ENCODE measurements at places on chromosomes 3 and 15.

DNA sequence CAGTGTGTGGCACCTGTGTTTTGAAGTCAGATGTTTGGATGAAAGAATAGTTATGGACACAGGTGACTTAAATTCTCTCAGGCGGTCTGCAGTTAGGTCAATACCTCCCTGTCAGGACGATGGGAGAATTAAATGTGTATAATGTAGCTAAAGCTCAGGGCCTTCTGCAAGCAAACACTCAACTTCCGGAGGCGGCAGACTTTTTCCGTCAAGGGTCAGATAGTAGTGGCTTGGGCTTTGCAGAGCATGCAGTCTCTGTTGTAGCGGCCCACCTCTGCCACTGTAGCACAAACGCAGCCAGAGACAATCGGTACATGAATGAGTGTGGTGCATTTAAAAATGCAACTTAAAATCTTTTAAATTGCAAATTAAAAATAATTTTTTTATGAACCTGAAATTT is 47.4 kb downstream of the CMTM8 start:
- peak; percentile 43 for DNase-seq

GRCh38 chr3:193665370-193665989 is 72.5 kb downstream of the OPA1 start:
- peak; percentile 35 for DNase-seq

DNA sequence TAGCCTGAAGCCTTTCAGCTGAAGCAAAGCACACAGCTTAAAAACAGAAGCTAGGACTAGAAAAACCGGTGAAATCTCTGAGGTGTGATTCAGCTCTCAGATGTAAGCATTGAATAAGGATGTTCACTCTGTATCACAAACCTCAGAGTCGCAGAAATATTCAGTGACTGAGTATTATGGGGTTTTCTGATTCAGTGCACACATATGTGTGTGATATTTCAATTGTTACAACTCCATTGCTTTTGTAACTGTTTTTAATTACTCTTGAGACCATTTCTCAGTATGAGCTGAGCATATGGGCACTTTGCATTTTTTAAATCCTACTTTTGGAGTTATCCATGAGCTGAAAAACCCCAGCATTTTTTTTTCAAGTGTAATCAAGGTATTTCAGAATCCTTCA is 868.8 kb downstream of the NTRK3 start:
- no peak for DNase-seq

GRCh38 chr3:194296454-194297263 is 54.5 kb downstream of the CPN2 start:
- no peak for DNase-seq

GRCh38 chr3:14701676-14702075 is 26.7 kb downstream of the C3orf20 start:
- DNase-seq: no peak

DNA sequence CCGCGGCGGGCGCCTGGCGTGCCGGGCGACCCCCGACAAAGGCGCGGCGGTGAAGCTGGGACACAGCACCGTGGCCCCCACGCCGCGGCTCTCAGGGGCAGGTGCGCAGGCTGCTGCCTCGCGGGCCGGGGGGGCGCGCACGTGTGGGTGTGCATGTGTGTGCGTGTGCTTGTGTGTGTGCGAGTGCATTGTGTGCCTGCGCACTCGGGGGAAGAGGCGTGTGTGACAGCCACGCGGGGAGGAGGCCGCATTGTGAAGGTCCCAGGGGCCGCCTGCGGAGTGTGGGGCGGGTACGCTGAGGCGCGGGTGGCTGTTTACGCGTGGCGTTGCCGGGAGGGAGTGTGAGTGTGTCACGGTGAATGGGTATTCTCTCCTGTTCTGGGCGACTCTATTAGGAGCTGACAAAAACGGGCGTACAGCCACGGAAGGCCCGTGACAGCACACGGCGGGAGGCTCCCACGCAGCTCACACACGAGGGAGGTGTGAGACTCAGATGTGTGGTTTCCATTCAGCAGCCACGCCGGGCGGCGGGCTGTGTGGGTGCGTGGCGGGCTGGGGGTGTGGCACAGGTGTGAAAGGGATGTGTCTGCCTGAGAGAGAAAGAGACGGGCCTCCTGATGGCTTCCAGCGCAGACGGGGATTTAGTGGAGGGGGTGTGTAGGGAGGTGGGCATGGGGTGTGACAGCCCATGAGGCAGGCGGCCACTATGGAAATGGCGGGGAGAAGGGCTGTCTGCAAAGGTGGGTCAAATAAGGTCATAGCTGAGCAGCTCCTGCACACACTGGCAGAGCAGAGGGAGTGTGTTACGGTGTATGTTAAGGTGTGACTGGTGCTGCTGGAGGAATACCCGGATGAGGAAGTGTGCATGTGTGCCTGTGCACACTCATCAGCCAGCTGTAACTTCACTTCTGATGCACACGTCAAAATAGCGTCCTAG is 750 bp downstream of the PODXL2 start:
- no peak for DNase-seq

GRCh38 chr15:100726070-100726420 is 123.7 kb downstream of the ASB7 start:
- DNase-seq: no peak

DNA sequence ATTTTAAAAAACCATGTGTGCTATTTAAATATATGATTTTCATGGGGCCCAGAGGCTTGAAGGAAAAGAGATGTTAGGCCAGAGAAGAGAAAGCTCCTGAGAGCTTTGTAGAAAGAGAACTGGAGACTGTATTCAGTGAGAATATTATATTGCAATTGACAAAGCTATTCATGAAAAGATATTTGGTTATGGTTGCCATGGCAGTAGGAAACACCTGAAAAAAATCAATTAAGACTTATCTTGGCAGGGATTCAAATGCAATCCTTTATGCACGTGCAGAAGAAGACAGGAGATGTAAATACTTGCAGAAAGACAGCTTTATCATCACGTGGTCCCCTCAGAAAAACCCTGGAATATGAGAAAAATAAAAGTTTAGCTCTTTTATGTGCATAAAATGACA is 636.0 kb upstream of the TBL1XR1 start:
- peak; percentile 78 for DNase-seq

DNA sequence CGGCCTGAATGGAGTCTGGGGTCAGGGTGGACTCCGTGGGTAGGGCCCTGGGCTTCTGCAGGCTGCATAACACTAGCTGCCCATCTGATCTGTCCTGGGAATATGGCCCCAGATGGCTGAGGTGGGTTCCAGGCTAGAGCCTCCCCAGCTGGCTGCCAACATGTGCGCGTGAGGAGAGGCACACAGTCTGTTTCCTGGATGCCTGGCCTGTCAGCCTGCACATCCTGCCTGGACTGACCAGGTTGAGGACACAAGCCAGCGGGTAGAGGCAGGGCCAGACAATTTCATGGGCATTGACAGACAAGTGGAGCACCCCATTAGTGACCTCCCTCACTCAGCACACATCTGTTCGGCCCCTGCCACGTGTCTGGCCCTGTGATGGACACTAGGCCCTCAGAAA is 29.8 kb upstream of the RPL29 start:
- no peak for DNase-seq

DNA sequence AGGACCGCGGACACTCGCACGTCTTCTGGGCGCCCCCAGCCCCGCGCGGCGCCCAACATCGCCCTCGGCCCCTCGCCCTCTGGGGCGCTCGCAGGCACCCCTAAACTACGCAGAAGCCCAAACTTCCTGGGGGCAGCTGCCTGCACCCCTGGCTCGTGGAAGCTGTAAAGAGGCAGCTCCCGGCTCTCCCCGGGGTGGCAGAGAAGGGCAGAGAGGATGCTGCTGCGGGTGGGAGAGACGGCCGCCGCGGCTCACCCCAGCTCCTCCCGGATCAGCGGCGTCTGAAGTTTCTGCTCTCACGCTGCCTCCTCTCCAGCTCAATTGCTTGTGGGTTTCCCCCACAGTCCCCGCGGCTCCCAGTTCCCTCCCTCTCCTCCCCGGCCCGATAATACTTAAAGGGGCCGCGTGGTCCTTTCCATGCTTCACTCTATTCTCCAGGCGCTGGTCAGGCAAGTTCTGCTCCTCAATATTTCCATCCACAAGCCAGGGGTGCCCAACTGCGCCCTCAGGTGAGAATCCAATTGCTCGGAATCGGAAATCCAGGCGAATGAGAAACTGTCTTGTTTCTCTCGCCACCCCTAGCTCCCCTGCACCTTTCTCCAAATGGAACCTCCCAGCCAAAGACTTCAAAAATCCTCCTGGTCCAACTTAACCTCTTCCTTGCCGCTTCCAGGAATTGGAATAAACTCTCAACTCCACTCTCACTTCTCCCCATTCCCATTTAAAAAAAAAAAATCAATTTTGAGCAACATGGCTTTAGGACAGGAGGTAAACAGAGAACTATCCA is 748.5 kb downstream of the ROBO1 start:
- peak; percentile 75 for DNase-seq

- peak; percentile 33 for DNase-seq
These were observed 87.8 kb downstream of the NCEH1 start for GRCh38 chr3:172622916-172623700.

DNA sequence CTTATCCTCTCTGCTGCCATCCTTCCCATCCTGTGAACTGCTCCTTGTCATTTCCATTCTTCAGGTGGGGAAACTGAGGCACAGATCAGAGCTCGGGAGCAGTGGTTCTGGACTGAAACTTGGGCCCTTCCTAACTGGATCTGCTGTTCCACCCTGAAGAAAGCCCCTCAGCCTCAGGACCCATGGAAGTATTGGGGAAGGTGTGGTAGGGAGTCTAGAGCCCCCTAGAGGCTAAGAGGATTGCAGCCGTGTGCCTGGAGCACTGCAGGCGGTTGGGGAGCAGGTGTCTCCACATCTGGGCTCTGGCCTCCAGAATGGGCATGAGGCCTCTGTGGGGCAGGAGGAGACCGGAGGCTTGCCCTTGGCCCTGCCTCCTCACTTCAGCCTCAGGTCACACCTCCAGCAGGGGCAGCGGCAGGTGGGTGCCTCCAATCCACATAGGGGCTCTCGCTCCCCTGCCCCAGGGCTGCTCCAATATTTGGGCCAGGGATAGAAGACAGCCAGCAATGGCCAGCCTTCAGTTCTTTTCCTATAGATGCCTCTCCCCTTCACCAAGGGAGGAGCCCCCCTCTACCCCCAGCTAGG is 28.1 kb downstream of the DNAJB8 start:
- no peak for DNase-seq

DNA sequence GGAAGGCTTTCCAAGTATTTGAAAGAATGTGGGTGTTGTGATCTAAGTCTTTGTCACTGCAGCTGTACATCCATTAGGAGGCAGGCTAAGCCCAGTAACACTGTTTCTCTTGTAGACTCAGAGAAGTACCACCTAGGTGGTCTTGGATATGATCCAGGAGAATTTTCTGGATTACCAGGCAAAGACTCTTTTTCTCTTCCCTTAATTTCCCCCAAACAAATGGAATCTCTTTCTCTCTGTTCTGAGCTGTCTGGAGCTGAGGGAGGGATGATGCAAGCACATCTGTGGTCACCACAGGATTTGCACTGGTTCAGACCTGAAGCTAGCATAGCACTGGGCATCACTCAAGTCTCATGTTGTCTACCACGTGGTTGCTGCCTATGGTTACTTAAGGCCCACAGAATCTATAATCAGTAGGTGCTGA is 227.6 kb downstream of the NECTIN3 start:
- no peak for DNase-seq

GRCh38 chr15:78077871-78078210 is 330 bp upstream of the TBC1D2B start:
- DNase-seq: no peak

DNA sequence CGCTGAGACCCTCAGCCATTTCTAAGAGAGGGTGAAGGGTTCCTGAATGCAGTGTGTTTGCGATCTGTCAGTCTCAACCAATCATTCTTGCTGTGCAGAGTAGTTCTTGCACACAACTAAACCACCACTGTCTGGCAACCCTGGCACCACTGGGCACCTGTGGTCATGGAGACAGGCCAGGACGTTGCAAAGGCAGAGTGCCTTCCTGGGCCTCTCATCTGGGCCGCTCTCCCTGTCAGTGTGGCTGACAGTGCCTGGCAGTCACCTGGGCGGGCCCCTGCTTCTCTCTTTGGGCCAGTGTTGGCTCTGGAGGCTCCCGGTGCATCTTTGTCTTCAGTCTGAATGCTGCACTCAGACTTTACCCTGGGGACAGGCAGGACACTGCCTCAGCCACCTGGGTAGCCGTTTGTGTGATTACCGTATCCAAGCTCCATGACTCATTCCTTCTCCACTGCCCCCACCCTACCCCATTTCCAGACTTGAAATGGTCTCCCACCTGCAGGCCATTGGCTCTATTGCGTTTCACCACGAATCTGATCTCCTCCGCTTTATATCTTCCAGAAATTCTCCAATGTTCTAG is 104.6 kb upstream of the KLF13 start:
- no peak for DNase-seq

DNA sequence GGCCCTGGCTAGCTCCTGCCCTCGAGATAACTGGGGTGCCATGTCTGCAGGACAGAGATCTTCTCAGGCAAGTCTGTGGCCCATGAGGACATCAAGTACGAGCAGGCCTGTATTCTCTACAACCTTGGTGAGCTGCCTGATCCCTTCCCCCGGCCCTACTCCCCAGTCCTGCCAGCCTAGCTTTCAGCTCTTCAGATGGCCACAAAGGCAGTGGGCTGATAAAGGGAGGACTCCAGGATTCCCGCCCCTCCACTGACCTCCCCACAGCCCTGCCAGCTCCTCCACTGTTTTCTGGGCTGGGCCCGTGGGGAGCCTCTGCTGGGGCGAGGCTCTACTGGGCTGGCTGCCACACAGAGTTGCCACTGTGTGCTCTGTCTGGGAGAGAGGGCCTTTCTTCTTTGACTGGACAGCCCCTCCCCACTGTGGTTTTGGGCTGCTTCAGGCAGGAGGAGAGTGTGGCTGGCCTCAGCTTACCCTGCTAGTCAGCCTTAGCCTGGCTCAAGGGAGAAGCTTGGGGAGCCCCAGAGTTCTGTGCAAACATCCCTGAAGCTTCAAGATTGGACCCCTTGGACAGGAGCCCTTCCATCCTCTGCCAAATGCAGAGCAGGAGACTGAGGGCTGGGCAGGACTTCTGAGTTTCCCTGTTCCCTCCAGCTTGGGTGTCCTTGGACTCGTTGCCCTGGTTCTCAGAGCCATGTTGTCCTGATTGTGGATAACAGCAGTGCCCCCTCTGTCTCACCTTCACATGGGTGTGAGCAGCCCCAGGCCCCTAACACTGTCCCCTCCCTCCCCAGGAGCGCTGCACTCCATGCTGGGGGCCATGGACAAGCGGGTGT is 24.4 kb downstream of the PTPN23 start:
- no peak for DNase-seq

- no peak for DNase-seq
These were observed 31.8 kb downstream of the GSK3B start for GRCh38 chr3:120062474-120062873.

DNA sequence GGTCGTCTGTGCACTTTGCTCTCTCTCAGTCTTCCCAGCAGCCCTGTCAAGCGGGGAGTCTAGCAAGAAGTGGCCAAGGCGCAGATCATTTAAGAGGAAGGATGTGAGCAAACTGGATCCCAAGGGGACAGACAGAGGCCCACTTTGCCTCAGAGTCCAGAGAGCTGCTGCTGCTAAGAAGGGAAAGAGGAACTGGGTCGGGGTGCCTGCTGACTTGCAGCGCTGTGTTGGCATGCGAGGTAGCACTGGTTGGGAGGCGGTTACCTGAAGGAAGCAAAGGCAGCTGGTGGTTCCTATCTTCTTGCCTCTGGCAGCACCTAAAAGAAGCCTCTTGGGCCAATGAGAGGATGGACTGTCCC is 28.1 kb downstream of the SMAD3 start:
- DNase-seq: no peak

GRCh38 chr3:61450866-61451265 is 110.5 kb upstream of the PTPRG start:
- no peak for DNase-seq
